ENCODE measurements at places on chromosomes 1 and 21.

DNA sequence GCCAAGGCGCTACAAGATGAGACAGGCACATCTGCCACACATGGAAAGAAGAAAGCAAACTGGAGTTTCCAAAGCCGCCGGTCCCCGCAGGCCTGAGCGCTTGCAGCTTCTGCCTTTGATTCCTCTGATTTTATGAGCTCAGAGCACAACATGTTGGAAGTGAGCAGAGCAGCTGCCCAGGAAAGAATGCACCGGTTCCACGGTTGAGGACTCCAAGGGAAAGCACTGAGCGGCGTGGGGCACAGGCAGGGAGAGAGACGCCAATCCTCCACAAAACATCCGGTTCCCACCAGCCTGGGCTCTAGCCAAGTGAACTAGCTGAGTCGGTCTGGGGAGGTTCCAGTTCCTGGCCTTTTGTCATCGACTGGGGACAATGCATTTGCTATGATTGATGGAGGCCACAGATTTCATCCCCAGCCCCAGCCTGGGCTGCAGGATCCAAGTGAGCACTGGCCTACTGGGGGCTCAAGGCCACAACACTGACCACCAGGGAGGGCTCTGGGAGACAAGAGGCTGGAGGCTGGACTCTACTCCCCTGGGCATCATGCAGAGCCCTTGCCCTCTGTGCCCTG, 253.1 kb upstream of the IRF2BP2 start:
- no peak for DNase-seq

DNA sequence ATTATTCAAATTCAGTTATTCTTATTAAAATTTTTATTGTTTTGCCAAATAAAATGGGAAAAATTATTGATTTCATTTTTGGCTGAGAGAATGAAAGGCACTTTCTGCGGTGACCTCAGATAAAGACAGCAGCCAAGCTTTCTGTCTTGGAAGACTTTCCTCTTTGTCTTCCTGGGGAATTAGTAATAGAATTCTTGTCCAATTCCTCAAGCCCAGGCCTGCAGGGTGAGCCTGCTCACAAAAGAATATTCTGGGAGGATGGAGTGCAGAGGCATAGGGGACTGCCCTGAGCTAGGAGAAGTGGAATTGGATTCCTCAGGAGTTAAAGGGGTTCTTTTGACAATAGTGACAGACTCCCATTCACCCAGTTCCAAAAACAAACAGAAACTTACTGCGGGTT, 614.5 kb upstream of the ADGRL2 start:
- DNase-seq: no peak

DNA sequence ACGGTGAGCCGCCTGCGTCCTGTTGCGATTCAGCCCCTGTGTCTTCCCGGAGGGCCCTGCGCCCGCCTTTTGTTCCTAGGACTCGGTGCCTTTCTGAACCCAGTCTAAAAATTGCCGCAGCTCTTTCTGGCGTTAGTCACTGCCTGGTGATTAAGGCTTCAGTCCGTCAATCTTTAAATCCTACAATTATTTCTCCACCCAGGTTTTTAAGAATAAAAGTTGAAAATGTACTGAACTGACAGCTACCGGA, 16.2 kb upstream of the PDXK start:
- no peak for DNase-seq

GRCh38 chr1:93659822-93660503, 21.7 kb downstream of the BCAR3 start:
- no peak for DNase-seq

- no peak for DNase-seq
Measured at GRCh38 chr1:19734472-19734999, 65.2 kb downstream of the TMCO4 start.

GRCh38 chr1:21894034-21894881, 42.9 kb downstream of the HSPG2 start:
- DNase-seq: no peak

DNA sequence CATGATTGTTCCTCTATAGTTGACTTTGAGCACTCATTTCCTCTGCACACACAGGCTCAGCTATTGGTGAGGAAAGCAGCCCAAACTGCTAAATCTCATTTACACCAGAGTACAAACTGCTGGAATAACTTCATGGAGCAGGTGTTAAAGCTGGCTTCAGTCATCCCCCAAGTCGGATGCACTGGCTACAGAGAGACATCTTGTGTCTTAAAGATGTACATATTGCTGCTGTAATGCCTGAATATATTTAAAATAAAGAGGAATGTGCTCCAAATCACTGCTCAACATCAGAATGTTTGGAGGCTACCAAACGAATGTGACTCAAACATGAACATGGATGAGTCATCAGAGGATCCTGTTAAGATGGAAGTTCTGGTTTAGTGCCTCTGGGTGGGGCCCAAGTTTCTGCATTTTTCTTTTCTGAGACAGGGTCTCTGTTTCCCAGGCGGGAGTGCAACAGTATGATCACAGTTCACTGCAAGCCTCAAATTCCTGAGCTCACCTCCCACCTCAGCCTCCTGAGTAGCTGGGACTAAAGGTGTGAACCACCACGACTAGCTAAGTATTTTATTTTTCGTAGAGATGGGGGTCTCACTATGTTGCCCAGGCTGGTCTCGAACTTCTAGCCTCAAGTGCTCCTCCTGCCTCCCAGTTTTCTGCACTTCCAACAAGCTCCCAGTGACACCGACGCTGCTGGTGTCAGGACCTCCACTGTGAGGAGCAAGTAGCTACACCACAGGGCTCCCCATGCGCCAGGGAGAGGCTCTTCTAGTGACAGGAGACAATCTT, 79.0 kb upstream of the KRTAP19-8 start:
- no peak for DNase-seq

DNA sequence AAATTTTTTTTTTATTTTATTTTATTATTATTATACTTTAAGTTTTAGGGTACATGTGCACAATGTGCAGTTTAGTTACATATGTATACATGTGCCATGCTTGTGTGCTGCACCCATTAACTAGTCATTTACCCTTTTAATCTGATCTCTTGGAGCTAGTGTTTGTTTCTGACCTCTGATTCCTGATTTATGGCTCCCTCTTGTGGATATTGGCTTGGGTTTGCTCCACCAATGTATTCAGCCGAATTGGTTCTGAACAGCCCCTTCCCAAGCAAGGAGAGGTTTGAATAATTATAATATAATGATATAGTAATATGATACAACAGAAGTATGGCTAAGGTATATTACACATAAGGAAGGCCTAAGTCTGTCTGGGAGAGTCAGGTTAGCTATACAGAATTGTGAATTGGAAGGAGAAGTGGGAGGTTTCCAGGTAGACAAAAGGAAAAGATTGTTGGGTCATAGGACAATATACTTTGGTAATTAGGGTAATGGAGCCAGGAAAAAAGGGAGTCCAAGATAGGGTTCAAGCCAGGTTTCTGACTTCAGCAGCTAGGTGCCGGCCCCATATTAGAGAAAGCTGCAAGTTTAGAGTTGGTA, 53.1 kb upstream of the HMCN1 start:
- DNase-seq: no peak

DNA sequence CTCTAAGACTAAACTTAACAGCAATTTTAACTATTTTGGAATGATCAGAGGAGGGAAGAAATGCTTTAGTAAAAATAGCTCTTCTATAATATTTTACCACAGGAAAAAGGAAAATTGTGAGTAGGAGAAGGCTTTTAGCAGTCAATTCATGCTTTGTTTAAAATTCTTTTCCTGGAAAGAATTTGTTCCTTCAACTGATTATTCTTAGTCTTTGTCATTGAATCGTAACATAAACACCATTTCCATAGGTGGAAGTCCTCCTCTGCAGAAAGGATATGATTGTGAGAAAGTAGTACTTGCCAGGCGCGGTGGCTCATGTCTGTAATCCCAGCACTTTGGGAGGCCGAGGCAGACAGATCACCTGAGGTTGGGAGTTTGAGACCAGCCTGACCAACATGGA, 11.9 kb upstream of the ACTA1 start:
- DNase-seq: no peak

DNA sequence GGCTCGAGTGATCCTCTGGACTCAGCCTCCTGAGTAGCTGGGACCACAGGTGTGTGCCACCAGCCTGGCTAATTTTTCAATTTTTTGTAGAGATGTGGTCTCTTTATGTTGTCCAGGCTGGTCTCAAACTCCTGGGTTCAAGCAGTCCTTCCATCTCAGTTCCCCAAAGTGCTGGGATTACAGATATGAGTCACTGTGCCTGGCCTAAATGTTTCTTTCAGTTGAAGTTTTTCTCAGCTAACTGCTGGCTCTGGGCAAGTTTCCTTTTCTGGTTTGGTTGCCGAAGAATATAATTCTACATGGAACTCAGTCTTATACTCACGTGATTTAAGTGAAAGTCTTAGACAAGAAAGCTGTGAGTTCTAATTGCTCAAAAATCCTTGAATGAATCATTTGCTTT, 57.0 kb downstream of the SASS6 start:
- no peak for DNase-seq

GRCh38 chr1:23763041-23763577, 15.1 kb upstream of the PITHD1 start:
- DNase-seq: no peak

DNA sequence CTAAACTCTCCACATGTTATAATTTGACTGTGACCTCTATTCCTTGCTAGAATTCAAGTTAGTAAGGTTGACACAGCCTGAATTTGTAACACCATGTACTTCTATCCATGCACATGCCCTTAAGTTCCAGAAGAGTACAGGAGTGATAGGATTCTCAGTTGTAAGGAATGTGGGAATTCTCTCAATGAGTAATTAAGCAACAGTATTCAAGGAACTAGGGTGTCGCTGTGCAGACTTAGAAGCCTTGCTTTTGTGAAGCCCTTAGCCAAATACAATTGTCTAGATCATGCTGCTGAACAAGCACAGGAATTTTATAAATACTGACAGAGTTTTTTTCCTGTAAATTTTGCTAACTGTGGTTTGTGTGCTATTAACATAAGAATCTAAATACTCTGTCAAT, 276.3 kb upstream of the PTBP2 start:
- DNase-seq: no peak

DNA sequence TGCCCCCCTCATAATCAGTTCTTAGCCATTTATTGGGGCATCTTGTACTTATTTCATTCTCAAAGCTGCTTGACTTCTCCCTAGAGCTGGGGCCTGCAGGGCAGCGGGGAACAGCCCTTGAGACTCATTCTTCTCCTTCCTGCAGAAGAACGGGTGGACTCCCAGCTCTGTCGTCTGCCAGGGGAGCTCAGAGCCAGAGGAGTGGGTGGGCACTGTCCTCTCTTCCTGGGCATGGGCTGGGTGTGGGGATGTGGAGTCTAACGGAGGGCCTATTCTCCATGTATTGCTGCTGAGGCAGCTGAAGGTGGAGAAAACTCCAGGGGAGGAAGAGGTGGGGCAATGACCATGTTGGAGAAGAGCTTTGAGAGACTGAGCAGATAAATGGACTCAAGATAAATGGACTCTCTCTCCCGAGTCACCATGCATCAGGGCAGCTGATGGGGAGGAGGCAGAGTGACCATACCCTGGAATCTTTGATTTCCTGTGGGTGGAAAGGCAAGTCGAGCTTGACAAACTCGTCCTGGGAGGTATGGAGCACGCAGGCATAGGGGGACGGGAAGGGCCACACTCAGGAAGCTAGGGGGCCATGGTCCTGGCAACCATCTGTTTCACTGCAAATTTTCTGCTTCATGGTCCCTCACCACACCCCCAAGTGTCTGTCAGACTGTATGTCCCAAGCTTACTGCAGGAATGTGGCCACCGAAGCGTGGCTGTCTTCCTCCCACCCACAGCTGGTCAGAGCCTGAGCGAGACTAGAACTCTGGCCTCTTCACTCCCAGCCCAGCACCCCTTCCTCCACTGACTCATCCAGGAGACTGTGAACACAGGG, 56.9 kb upstream of the ATP2B4 start:
- DNase-seq: no peak

GRCh38 chr1:166302989-166303758, 136.4 kb upstream of the FAM78B start:
- no peak for DNase-seq

Data from activated CD4-positive, alpha-beta T cell treated with anti-CD3 and anti-CD28 coated beads, Interleukin-2, amount 50 U/mL, for 4 hours (primary cell).